Upper lobe of right lung (tissue), 1 donor: ENCODE measurements at places on chromosomes 5 and 9. TPM values are rescaled to one million over a fixed set of nuclear protein-coding genes. Genes with fewer than 3 reads are reported as not detected.

The CTSV gene
- 0.43 TPM for total RNA-seq

The BRINP1 gene
- total RNA-seq = 1.5 TPM

The APBA1 gene
- total RNA-seq = 6.2 TPM

The PCDHB7 gene
- total RNA-seq = 2.8 TPM

The ANKRD34B gene
- total RNA-seq = 0.35 TPM

DNA sequence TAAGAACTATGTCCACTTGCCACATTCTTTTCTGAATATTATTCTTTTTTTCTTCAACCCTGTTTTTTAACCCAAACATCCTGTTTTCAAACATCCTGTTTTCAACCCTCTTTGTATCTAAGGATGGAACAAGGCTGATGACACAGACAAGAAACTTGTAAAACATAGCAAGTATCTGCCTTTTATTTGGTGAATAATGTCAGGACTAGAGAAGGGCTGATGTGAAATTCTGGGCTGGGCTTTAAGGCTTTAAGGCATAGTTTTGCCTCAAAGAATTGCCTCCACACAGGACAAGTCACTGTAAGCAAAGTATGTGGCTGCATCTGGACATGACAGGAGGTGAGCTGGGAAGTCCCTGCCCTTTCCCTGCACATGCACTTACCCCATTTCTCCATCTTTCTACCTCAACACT is 42.5 kb upstream of the RIC1 start:
- no peak for DNase-seq

DNA sequence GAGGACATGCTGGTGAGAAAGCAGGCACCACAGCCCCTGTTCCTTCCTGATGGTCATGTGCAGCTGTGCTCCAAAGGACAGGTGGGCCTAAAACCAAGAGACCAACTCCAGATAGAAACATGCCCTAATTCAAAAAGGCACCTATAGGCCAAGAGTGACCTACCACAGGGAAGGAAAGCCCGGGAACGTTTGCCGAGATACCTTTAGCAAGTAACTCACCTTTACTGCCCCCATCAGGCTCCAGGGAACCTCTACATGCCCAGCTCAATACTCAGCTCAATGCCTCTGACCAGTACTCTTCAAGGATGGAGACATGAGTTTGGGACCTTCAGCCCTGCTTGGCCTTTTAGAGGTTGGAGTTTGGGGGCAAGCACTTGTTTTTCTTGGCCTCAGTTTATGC is 172.8 kb upstream of the FSTL4 start:
- DNase-seq = no peak

DNA sequence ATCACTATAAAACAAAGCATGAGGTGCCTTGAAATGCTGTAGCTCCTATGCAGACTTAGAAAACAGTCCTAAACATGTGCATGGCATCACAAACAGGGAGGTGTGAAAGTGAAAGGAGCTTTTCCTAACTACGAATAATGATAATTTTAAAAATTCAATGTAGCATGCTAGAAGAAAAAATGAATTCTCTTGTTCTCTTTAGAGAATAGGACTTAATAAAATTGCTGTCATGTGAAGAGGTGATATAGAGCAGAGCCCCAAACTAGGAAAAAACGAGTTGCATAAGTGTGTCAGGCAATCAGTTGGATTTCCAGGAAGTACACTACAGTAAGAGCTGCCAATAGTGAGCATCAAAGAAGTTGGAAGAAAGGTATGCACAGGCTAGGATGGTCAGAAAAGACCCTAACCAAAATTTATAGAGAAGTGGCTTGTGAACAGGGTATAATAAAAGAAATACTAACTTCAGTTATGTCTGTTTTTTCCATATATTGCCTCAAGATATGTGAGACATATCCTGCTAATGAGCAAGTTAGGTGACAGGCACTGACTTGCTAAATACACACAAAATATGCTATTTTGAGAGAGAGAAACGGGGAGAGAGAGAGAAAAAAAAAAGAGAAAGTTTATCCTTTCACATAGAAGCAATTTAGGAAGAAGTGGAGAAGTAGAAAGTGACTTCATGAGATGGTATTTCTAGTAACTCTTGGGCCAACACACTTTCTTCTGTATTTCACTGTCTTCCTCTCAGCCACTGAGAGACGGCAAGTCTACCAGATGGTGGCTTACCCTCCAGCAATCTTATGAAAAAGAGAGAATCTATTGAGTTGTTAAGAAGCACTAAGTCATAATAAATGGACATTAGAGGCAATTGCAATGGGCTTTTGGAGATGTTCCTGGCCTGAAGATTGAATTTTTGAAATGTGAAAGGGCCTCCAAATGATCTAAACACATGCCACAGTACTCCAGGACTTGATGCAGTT is 18.0 kb downstream of the ITGA2 start:
- DNase-seq = no peak

- DNase-seq = no peak
These were observed 31.4 kb downstream of the ANKRD33B start for GRCh38 chr5:10595293-10595671.

DNA sequence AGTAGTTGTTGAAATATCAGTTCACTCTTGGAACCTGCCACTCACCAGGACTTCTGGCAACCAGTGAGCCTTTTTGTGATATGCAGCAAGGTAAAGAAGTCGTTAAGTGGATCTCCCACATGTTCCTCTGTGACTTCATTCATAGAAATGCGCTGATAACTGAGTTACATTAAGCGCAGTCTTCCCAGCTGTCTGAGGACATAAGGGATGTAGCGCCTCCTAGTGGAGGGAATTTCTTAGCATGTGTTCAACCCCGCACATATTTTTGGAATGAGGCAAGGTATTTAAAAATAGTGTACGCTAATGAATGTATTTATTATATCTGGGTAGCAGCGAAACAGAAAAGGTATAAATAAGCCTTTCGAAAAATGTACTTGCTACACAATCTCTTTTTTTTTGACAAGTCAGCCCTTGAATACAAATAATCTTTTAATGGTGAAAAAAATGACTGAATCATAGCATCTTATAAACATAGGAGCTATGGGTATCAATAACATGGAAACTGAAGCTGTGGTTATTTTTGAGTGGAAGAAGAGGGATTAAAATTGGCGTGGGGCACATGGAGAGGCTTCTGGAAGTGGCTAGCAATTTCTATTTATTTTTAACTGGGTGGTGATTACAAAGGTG is 38.0 kb downstream of the PALM2AKAP2 start:
- no peak for DNase-seq

- no peak for DNase-seq
These were observed 57.9 kb downstream of the SHB start for GRCh38 chr9:38010918-38011704.

GRCh38 chr5:173242079-173242478 is 7.1 kb upstream of the NKX2-5 start:
- DNase-seq = no peak

DNA sequence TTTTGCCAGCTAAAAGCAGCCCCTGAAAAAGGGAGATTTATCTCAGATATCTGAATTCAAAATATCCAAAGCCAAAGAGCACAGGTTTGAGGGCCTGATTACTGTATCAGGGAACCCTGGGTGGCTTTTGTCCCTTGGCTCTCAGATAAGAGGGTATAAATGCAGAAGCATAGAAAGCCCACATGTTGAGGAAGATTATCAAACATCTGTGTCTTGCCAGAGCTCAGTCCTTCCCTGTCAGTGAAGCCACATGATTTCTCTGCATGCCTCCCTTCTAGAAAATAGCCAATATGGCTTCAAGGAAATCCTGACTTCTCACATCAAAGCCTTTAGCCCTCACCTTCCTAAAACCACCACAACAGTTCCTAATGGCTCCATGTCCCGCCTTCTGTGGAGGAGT is 408.0 kb upstream of the DMAC1 start:
- DNase-seq = no peak

DNA sequence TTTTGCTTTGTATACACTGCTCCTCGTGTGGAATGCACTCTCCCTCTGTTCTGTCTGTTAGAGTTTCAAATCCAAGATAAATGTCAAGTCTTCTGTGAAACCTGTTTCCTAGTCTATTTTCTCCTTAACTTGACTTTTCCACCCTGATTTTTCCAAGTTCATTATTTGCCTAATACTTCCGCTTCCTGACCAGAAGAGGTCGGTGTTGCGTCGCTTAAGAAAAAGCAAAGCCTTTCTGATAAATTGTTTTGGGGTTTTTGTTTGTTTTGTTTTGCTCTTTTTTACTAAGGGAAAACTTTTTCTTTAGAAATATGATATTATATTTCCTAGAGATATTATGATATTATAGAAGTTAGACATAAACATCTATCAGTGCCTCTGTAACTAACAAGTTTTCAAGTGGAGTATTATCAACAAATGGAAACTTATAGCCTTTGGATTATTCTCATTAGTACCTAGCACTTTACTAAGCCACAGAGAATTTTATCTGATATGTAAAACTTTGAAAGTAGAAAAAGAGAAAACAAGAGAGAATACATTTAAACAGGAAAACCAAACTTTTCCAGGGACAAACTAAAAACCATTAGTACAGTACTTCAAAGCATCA is 55.8 kb downstream of the PHAX start:
- DNase-seq = no peak

- no peak for DNase-seq
These were observed 26.3 kb upstream of the GABRP start for GRCh38 chr5:170757182-170757601.

DNA sequence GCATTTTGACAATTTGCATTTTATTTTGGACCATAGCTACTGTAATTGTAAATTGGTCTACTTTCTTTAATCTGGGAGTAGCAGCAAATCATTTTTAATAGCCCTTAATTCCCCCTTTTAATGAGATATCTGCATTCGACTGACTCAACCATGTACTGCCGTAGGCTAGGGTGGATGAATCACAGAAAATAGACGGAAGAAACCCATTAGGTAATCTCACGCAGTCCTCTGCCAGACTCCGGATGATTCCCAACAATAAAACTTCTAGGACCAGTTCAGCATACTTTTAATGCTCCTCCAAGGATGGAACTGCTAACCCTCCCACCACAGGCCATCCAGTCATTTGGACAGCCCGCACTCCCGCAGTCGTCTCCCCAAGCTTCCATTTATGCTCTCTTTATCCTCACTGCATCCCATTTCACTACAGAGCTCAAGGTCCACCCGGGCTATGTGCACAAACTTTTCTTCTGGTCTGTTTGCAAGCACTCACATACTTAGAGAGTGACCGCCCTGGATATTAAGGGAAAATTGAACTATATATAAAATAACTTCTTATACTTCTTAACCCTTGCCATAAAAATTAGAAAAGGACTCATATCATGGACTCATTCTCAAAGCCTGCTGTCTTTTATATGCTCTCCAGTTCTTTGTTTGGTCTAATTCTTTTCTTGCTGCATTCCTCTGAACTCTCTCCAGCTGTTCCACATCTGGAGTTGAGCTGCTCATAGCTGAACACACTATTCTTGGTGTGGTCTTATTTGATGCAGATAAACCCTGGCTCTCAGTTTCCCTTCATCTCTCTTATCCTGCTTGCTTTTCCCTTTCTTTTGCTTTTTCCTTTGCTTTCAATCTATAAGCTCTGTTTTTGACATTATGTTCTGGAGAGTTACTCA is 326.6 kb downstream of the ARL15 start:
- DNase-seq = no peak
